ENCODE measurements at places on chromosomes 7 and 10. TPM values are rescaled to one million over a fixed set of nuclear protein-coding genes. Genes with fewer than 3 reads are reported as not detected.

CTBP2 gene
- total RNA-seq: 62.6 TPM

DGKI gene
- 15.3 TPM for total RNA-seq

OR6V1 gene
- not detected for total RNA-seq

MMP21 gene
- not detected for total RNA-seq

GRCh38 chr7:20745702-20746101 is 41.0 kb downstream of the SP8 start:
- no peak overlapping the region for H3K4me3 ChIP-seq
- H3K27me3 ChIP-seq: peaks cover 3% of the 10 kb centered on the region
- H3K27ac ChIP-seq: no peak overlapping the region
- H3K36me3 ChIP-seq: no peaks in the 10 kb centered on the region

DNA sequence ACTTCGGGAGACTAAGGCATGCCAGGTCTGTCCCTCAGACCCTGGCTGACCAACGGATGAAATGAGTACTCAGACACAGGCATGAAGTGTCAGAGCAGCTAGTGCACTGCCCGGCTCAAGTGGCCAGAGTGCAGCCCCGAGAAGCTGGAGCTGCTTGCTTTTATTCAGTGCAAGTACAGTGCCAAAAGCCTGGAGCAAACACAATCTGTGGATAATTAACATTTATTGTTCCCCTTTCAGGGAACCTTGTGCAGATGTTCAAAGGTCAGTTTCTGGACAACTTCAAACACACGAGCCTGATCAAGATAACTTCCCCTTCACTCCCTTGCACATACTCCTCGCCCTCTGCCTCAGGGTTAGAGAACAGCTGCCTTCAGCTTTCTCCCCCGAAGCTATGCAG is 7.9 kb upstream of the ATE1 start:
- H3K4me3 ChIP-seq: no peak overlapping the region
- H3K27ac ChIP-seq: no peak overlapping the region
- H3K4me1 ChIP-seq: peaks cover 5% of the 10 kb centered on the region

- H3K4me1 ChIP-seq: peaks cover 18% of the 10 kb centered on the region
- H3K27ac ChIP-seq: no peak overlapping the region
- no peaks in the 10 kb centered on the region for H3K27me3 ChIP-seq
- H3K36me3 ChIP-seq: peaks cover 8% of the 10 kb centered on the region
- H3K4me3 ChIP-seq: no peak overlapping the region
- DNase-seq: no peak
Measured at GRCh38 chr10:110753462-110753861, 109.3 kb downstream of the RBM20 start.

DNA sequence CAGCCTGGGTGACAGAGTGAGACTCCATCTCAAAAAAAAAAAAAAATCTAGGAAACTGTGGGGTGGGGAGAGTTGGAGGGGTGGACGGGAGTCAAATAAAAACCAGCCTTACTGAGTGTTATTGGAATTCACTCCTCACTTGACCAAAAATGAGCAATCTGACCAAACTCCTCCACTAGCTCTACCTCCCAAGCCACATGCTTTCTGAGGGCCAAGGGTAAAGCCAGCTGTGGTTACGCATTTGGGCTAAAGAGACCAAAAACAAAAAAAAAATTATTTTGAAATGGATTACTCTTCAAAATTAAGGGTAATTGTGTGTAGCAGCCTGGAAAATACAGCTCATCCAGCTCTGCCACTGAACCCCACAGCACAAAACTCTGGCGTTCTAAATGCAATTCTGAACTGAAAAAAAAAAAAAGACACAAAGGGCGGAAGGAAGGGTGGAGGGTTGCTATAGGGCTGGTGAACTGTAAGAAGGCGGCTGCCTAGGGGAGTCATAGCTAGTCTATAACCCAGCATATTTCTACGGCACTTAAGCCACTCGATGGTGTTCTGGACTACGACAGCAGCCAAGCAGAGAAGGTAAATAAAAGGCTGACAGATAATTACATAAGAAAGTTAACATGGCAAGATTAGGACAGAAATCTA is 7.8 kb downstream of the ELMO1 start:
- no peaks in the 10 kb centered on the region for H3K4me1 ChIP-seq
- H3K4me3 ChIP-seq: no peak overlapping the region
- DNase-seq: no peak
- no peaks in the 10 kb centered on the region for H3K36me3 ChIP-seq
- H3K27me3 ChIP-seq: peaks cover 17% of the 10 kb centered on the region
- H3K27ac ChIP-seq: no peak overlapping the region

GRCh38 chr10:7136016-7136415 is 274.8 kb downstream of the SFMBT2 start:
- no peaks in the 10 kb centered on the region for H3K36me3 ChIP-seq
- H3K4me1 ChIP-seq: no peaks in the 10 kb centered on the region
- no peak for DNase-seq
- H3K27ac ChIP-seq: no peak overlapping the region

- H3K27ac ChIP-seq: no peak overlapping the region
- no peaks in the 10 kb centered on the region for H3K36me3 ChIP-seq
- H3K27me3 ChIP-seq: no peaks in the 10 kb centered on the region
- peaks cover 8% of the 10 kb centered on the region for H3K4me1 ChIP-seq
Measured at GRCh38 chr10:13219685-13220670, 14.2 kb downstream of the UCMA start.

GRCh38 chr7:105202616-105203015 is 186.1 kb downstream of the SRPK2 start:
- peaks cover 28% of the 10 kb centered on the region for H3K4me1 ChIP-seq
- no peak overlapping the region for H3K4me3 ChIP-seq
- peaks cover 6% of the 10 kb centered on the region for H3K36me3 ChIP-seq
- DNase-seq: no peak

GRCh38 chr7:100126239-100126930 is 382 bp upstream of the MBLAC1 start:
- no peaks in the 10 kb centered on the region for H3K27me3 ChIP-seq
- H3K27ac ChIP-seq: peak overlapping the region; percentile 100
- peak overlapping the region; percentile 99 for H3K4me3 ChIP-seq
- peaks cover 2% of the 10 kb centered on the region for H3K36me3 ChIP-seq
- no peak for DNase-seq
- peaks cover 23% of the 10 kb centered on the region for H3K4me1 ChIP-seq

- no peaks in the 10 kb centered on the region for H3K27me3 ChIP-seq
- peaks cover 4% of the 10 kb centered on the region for H3K36me3 ChIP-seq
- peak overlapping the region; percentile 52 for H3K27ac ChIP-seq
- no peak overlapping the region for H3K4me3 ChIP-seq
- peaks cover 26% of the 10 kb centered on the region for H3K4me1 ChIP-seq
- DNase-seq: no peak
Measured at GRCh38 chr7:152312316-152312715, 123.5 kb downstream of the KMT2C start.

Measured in chondrocyte (in vitro differentiated cells).